Left renal cortex interstitium (tissue), 4 donors: ENCODE measurements at places on chromosomes 3 and 15. TPM values are rescaled to one million over a fixed set of nuclear protein-coding genes. Genes with fewer than 3 reads are reported as not detected.

The HESX1 gene
- 3.7 TPM for polyA plus RNA-seq

DNA sequence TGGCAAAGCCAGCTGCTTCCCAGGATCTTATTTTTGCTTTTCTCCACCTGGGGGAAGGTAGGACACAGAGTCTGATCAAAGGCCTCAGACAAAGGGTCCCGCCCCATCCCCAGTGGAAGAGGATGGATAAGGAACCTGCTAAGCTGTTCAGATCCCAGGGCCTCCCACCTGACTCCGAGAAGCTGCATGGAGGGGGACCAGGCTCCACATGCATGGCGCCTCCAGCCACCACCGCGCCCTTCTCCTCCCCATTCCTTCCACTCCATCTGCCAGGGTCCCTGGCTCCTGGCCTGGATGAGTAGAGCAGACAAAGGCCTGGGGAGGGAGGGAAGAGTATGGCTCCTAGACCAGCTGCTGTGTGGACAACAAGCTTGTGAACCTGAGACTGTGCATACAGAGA, 20.0 kb upstream of the CRABP1 start:
- no peak for DNase-seq

DNA sequence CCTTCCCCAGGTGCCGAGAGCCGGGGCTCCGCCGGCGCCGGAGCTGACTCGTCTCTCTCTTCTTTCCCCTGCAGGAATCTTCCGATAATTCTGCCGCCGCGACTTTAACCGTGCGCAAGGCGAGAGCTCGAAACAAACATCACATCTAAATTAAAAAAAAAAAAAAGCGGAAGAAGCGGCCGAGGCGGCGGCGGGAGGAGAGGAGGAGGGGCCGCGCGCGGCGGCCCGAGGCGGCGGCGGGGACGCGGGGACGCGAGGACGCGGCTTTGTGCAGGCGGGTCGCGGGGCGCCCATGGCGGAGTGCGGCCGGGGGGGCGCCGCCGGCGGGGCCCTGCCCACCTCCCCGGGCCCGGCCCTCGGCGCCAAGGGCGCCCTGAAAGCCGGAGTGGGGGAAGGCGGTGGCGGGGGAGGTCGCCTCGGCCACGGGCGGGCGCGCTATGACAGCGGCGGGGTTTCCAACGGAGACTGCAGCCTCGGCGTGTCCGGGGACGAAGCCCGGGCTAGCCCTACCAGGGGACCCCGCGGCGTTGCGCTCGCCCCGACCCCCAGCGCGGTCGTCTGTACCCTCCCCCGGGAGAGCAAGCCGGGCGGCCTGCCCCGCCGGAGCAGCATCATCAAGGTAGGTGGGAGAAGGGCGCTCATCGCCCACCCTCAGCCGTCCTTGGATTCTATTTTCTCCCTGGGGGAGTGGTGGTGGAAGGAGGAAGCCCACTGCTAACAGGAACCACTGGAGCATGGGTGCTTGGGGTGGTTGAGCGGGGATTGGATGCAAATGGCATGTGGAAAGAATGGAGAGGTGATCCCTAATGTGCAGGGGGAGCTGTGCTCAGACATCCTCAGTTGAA, at the start of gene PLCL2:
PLCL2 (plus strand) TSS at position 208 of the 845 bp plus-strand sequence; CDS start at position 293, 85 bp downstream.
- no peak for DNase-seq

GRCh38 chr15:40768521-40769273, 1.1 kb upstream of the C15orf62 start:
- DNase-seq = no peak

DNA sequence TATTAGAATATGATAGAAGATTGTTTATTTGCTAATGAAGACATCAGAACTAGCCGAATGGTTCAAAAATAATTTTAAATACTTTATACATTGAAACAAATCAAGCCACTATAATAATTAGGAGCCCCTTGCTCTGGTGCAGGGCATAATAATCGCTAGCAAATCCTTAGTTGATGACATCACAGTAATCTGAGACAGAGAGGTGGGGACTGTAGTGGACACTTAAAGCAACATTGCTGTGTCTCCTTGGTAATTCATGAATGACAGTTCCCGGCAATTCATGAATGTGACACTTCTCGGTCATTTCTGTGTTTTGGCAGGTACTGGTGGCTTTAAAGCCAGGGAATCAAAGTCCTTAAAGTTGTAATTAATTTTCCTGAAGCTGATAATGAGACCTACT, 114.3 kb downstream of the PPM1L start:
- DNase-seq = no peak

DNA sequence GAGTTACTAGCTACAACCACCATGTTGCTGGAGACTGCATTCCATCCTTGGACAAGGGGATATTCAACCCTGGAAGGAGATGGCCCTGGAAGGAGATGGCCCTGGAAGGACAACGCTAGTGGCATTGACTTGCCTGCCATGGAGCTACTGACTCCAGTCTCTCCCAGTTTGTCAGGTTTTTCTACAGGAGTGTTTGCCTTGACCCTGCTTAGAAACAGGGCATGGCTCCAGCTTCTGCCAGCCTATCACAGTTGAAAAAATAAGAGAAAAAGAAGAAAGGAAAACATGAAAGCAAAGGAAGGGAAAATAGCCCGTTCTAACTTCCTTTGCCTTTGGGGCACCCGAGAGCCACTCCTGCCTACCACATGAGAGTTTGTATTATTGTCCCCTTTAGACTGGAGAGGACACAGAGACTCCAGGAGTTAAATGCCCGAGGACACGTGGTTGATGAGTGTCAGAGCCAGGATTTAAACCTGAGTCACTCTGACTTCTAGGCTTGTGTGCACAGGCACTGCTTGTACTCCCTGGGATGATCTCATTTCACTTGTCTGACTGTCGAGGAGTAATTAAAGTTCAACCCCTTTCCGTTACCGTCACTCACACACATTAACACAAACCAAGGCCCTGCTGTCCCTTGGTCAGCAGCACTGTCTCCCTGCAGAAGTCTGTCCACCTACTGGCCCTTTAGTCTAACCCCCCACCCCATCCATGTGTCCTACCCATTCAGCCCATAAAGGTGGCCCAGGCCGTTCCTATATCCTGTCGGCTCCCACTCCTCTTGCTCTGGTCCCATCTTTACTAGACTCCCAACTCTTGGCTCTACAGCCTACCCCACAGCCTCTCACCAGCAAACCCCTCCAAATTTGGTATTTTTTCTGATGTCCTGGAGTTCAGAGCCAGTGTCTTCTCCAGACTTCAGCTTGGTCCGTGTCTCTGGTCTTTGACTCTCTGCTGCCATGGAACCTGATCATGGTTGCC, 46.1 kb downstream of the C2CD4A start:
- DNase-seq = no peak

The MKRN2OS gene
- polyA plus RNA-seq = 1.4 TPM

GRCh38 chr3:168545591-168545990, 449.9 kb upstream of the GOLIM4 start:
- no peak for DNase-seq

DNA sequence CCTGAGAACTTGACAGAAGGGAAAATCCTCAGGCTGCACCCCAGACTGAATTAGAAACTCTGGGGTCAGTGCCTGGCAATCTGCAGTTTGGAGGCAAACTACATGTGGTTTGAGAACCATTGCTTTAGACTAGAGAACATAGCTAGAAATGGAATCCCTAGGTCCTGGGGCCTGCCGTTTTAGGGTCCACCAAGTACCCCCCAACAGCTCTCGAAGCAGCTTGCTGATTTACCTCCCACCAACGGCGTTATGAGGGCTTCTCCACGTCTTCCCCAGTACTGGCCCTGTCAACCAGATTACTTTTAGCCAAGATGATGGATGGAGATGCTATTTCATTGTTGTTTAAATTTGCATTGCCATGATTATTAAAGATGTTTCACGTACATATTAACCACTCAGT, 272.5 kb downstream of the XXYLT1 start:
- no peak for DNase-seq

DNA sequence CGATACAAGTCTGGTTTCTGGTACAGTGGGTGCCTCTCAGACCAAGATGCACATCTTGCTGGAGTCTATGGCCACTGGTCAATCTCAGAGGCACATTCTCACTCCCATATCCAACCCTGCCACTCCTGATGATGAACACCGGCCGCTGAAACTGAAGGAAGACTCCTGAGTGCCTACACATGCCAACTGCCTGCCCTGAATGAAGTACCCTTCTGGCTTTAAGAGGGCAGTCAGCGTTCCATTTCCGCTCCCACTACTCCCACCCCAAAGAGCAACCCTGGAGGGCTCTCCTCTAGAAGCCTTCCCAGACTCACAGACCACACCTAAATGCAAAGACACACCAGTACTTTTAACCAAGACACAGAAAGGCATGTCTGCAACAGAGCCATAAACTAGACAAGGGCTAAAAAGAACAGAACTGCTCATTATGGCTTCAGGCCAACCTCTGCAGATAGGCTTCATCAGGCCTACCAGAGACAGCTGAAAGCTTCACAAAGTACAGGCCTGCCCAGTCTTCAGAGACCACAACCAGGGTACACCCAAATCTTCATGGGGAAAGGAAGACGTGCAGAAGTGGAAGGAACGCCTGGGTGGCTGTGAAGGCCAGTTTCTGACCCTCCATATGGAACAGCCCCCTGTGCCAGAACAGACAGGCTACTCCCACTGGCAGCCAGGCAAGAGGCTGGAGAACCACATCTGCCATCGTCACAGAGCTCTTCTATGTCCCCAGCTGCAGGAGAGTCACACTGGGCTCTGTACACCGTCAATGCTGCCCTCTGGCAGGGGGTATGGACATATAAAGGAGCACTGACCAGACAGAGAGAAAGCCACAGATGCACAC, 14.3 kb downstream of the ANP32A start:
- DNase-seq = no peak

- no peak for DNase-seq
Observed at GRCh38 chr3:26647078-26647477, 24.5 kb downstream of the LRRC3B start.

GRCh38 chr3:10994306-10994705, 1.8 kb downstream of the SLC6A1 start:
- no peak for DNase-seq

DNA sequence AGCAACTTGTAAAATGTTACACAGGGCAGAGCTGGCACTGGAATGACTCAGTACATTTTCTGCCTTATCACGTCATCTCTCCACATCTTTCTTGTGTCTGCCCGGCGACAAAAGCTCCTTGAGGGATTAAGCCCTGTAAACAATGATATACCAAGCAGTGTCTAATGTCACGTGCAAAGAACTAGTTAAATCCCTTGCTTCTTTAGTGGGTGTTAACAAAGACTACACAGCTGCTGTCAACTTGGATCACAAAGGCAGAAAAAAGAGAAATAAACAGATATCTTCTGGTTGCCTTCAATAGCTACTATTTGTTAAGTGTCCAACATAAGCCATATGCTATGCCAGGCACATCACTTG, 48.1 kb upstream of the FRMD4B start:
- DNase-seq = no peak

The DUOXA2 gene
- not detected for polyA plus RNA-seq

The TASOR gene
- polyA plus RNA-seq = 67.1 TPM

- no peak for DNase-seq
Observed at GRCh38 chr3:149448331-149448831, 26.1 kb upstream of the TM4SF4 start.

- no peak for DNase-seq
Observed at GRCh38 chr3:126316031-126316461, 41.2 kb downstream of the KLF15 start.

The SEMA3G gene
- polyA plus RNA-seq = 29.8 TPM

The SAMD7 gene
- polyA plus RNA-seq = not detected

- DNase-seq = no peak
Observed at GRCh38 chr3:57791245-57791644, 35.1 kb downstream of the SLMAP start.

- DNase-seq = no peak
Observed at GRCh38 chr3:153137626-153138025, 24.4 kb upstream of the RAP2B start.

The SLC28A2 gene
- 0.42 TPM for polyA plus RNA-seq

DNA sequence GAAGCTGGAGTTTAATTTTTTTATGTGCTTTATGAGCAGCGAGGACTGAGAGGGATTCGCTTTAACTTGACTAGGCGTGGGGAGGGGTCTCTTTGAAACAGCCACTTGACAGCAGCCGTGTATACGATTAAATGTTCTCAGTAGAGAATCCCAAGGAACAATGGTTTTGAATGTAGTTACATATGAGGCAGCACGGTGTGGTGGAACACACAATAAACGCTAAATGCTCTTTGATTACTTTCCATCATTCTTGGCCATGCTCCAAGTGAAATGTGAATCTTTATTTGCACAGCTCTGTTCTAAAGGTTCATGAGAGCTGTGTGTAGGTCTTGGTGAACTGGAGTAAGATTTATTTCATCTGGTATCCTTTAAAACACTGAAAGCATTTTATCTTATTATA, 251.4 kb upstream of the TGFBR2 start:
- DNase-seq = no peak
